ENCODE measurements at places on chromosomes 6 and 20.

DNA sequence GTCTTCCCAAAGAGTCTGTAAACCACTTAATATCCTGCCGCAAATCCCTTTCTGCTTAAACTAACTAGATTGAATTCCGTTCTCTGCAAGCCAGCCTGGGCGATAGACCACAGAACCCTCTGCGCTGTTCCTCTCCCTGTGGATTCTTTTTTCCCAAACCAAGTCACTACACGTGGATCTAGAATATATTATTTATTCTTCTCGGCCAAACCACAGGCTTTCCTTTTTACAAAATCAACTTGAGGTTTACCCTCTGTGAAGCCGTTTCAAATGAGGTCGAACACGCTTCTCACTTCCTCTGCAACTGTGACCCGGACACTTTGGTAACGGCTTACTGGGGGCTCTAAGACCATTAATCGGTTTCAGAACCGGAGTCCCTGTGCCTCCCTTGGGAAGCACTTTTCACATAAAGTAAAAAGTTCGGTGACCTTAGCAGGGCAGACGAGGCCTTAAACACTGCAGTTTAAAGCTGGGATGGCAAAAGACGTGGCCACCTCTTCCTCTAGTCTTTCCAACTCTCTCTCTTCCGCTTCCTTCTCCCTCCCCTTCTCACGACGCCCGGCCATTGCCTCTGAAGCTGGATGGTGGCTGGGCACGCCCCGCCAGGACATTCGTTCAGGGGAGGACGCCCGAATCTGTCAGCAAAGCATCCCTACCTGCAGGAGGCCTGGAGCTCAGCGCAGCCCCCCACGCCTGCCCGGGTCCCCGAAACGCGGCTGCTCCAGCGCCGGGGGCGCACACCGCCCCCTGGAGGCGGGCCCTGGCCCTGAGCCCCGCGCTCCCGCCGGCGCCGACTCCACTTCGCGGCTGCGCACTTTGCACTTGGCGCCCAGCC is 55.0 kb upstream of the FOXC1 start:
- peak; percentile 45 for DNase-seq

DNA sequence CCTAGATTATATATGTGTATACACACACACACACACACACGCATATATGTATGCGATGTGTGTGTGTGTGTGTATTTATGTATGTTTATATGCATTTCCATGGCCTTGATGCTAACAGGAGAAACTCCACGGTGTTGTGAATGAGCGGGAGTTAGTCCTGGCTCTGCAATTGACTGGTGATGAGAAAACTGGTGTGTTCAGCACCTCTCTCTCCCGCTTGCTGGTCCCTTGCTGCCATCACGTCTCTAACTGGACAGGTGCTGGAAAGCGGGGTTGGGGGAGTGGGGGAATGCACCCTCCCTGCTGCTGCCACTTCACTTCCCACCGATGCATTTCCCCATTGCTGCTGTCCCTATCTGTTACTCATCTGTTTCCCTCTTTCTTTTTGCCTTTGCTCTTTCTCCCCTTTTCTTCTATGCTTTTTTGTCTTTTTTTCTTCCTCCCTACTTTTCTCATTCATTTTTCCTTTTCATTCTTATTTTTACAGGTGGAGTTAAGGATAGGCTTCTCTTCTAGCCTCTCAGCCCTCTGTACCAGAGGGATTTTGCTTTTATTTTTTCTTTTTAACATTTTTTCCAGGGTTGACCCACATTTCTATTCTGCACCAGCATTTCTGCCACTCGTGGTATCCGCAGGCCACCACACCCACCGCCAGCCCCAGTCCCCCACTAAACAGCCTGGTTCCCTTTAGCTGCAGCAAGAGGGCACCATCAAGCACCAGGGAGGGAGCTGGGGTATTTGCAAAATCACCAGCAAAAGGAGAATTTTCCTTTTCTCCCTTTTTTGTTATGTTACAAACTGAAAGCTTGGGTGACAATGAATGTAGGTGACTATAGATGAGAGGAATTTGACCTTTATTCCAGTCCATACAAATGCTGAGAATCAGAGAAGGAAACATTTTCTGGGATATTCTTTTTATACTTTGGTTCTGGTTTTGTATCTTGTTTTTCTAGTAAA is 115.6 kb downstream of the TCP11 start:
- peak; percentile 18 for DNase-seq

DNA sequence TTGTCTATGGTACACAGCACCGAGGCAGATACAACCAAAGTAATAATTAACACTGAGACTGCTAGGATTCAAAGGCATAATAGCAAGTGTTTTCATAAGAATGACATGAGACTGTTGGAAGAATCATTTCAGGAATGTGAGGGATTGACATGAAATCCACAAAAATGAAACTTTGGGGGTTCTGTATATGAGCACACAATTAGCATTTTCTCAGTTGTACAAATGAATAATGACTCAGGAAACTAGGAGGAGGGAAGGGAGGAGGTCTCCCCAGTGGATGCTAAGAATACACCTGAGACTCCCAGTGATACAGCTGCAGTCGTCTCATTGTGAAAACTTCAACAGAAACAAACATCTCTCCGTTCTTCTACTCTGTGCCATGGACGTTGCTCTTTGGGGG is 428.4 kb upstream of the PLCB4 start:
- DNase-seq, result no peak

GRCh38 chr20:63099456-63100173 is 92.9 kb upstream of the BHLHE23 start:
- DNase-seq, result no peak

DNA sequence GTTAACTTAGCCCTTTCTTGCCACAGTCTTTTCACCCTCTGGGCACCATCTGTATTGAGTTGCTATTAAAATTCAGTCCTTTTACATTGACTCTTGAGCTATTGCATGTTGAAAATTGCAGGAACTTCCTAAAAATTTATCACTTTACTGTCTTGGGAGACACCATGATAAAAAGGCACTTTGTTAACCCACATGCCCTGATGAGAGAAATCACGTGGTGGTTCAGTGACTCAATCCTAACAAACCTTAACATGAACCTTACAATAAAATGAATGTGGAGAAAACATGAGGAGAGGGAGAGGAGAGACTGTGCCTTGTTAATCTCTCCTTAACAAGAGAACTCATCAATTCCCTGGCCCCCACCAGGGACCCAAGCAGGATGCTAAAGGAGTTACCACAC is 30.8 kb downstream of the GSTA4 start:
- no peak for DNase-seq

GRCh38 chr6:157967020-157967419 is 14.6 kb upstream of the SYNJ2 start:
- no peak for DNase-seq

DNA sequence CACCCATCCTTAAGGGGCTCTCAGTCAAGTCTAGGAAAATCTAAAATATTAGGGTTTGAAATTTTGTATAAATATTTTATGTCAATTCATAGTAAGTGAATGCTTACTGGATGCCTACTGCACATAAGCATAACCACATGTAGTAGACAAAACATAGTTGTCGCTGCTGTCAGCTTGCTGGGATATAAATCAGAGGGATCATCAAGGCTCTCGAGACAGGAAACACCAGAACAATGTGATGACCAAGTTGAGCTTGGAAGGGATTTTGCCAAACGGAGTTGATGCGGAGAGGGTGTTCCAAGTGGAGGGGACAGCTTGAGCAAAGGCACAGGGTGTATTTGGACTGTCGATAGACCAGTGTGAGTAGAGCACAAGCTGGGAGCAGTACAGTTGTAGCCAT is 105.8 kb upstream of the SUPT3H start:
- DNase-seq, result no peak

DNA sequence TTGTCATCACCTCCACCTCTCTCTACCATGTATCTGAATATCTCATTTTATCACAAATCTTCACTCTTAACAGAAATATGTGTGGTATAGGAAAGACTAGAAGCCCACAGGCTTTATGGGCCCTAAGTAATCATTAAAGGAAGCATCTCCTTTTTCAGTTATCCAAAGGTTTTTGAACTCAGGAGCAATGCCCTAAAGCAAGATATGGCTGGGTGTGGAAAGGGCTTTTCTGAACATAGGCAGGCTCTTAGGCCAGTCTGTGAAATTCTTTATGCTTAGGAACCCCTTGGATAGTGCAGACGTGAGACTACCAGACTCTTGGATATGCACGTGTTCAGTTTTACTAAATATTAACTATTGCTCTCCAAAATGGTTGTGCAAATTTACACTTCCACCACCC is 99.5 kb downstream of the ADTRP start:
- no peak for DNase-seq

GRCh38 chr6:42294759-42295158 is 77.1 kb upstream of the MRPS10 start:
- peak; percentile 56 for DNase-seq

- DNase-seq, result no peak
These were observed 97.4 kb downstream of the IRF4 start for GRCh38 chr6:489001-489400.

DNA sequence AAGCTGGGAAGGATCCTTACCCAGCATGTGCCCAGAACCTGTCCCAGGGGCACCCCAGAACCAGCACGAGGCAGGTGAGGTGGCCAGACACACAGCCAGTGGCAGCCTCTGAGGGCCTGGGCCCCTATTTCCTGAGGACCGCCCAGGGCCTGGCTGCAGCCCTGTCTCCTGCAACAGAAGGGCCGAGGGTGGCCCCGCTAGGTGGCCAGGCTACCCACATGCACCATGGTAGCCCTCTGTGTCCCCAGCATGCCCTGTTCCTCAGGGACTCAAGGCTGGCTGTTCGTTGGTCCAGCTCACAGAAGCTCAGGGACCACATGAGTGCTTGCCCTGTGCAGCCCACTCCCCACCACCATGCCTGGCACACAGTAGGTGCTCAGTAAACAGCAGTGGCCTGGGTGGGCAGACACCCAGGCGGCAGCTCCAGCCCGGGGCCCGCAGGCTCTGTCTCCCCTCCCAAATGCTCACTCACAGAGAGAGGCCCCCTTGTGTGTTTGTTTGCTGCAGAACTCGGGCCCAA is 8.2 kb downstream of the HRH3 start:
- no peak for DNase-seq

DNA sequence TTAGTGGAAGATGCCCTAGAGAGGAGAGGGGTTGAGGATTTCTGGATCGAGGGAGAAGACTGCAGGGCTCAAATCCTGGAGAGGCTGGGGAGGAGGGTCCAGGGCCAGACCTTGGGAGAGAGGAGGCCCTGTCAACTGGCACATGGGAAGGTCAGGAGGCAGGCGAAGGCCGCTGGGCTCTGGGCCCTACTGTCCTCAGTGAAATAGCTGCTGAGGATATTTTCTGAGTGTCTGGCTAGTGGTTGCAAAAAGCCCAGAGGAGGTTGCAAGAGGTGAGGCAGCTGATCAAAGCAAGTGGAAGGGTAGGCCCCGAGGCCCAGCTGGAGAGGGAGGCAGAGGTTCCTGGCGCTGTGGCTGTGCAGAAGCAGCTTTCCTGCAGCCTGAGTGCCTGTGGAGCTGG is 103.4 kb upstream of the MLN start:
- no peak for DNase-seq

- DNase-seq, result no peak
These were observed 27.5 kb upstream of the MARCKS start for GRCh38 chr6:113829696-113830045.
